ENCODE measurements at places on chromosomes 3 and 15.

DNA sequence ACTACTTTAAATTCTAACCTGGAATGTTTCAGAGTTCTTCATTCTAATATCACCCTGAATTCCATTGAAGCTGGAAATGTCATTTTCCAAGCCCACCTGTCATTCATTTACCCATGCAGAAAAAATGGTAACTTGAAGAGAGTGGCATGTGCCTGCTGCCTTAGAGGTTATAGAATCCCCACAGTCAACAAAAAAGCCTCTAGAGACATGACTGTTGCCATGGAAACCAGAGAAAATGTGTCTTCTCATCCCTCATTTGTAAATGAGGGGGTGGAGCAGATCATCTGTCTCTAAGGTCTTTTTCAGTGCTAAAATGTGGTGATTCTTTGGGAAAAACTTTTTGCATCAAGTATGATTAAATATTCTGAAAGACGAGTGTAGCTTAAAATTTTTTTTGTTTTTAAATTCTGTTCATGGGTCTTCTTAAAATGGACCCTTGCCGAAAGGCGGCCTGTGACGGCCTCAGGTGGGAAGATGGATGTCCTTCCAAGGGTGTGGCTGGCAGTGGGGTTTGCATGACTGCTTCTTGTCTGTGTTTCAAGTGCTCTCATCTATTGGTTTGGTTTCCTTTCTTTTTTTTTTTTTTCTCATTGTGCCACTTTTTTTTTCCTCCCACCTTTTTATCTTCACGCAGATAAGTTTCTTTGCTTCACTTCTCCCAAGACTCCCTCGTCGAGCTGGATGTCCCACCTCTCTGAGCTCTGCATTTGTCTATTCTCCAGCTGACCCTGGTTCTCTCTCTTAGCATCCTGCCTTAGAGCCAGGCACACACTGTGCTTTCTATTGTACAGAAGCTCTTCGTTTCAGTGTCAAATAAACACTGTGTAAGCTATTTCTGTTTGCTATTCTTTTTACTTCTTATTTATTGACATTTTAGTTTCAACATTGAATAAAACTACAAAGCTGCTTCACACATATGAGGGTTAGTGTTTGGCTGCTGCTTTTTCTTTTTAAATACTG is 23.0 kb downstream of the TPM1 start:
- DNase-seq: peak; percentile 59

DNA sequence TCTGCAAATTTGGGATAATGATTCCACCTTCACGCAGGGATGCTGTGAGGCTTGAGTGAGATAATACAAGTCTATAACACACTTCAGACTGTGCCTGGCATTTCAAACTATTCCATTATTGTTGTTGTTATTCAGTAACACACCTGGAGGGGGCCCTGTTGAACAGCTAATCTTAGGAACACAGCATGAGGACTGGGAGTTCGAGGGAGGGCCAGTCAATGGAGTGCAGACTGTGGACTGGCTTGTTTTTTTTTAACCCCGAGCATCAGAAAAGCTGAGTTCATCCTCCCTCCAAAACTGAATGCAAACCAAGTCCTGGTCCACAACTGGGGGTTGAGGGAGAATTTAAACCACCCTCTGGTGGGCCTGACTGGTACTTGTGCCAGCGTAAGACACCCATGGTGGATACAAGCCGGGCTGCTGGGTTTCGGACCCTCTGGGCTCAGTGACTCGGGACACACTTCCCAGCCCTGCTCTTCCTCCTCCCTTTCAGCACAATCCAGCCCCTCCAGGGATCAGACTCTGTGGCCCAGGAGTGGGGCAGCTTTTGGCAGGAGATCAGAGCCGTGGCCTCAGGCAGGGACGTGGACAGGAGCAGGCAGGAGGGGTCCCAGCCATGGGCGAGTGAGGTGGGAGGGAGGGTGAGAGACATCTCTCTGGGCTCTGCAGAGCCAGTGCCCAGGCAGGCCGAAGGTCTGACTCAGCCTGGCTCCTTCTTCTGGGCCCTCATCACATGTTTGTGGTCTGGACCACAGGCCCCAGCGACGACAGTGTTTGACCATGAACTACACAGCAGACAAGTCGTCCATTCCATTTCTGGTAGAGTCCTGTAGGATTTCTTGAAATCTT is 36.3 kb upstream of the MEX3B start:
- peak; percentile 60 for DNase-seq

DNA sequence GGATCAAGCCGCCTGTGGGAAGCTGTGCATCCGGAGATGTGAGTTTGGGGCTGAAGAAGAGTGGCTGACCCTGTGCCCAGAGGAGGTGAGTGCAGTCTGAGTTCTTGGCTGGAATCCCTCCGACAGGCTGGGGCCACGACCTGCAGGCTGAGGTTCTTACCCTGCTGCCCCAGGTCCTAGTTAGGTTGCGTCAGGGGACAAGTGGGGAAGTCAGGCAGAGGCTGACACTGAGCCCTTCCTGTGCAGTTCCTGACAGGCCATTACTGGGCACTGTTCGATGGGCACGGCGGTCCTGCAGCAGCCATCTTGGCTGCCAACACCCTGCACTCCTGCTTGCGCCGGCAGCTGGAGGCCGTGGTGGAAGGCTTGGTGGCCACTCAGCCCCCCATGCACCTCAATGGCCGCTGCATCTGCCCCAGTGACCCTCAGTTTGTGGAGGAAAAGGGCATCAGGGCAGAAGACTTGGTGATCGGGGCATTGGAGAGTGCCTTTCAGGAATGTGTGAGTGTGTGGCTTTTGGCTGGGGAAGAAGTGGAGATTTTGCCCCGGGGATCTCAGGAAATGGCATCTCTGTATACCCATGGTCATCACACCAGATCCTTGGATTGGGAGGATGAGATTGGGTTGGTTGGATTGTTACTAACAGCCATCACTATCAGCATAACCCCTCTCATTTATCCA is 1.3 kb downstream of the PPM1M start:
- DNase-seq: peak; percentile 38

- DNase-seq: peak; percentile 58
Measured at GRCh38 chr3:58025837-58026569, 17.8 kb downstream of the FLNB start.

DNA sequence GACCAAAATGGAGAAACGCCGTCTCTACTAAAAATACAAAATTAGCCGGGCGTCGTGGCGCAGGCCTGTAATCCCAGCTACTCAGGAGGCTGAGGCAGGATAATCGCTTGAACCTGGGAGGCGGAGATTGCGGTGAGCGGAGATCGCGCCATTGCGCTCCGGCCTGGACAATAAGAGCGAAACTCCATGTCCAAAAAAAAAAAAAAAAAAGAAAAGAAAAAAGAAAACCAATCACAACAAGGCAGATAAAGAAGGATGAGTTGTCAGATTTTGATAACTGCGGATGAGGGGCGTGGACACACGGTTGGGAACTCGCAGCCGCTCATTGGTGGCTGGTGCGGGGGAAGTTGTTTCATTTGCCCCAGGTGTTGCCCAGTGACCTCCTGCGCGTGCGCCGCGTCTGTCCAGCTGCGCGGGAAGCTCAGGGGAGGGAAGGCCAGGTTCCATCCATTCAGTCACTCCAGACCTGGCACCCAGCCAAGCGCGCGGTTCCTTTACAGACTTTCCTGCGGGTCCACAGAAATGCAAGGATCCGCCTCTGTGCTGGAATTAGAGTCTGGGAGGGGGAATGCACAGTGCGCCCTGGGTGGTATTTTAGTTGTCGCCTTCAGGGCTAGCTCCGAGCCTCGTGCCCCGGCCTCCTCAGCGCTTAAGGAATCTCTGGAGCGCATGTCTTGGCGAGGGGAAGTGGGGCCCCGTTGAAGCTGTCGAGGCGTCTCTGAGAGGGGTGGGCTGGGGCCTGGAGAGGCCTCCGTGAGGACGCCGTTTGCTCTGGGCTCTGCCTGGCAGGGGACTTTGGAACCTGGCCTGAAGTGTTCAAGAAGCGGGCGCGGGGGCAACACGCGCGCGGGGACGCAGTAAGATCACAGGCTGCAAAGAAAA is 708 bp upstream of the GCHFR start:
- DNase-seq: peak; percentile 66

DNA sequence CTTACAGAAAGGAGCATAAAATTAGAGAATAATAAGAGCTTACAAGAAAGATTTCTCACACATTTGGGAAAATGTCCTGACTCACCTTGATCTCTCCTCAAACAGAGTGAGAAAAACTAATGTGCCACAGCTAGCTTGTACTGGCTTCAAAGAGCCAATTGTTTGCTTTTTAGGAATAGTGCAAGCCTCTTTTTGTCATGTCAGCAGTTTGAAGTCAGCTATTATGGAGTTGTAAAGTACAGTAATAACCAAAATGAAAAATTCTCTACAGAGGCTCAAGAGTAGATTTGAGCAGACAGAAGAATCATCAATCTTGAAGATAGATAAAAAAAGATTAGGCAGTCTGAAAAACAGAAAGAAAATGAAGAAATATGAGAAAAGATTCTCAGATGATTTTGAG is 313.4 kb upstream of the GPR149 start:
- no peak for DNase-seq

- no peak for DNase-seq
Measured at GRCh38 chr15:25238716-25239470, 199.9 kb downstream of the UBE3A start.

DNA sequence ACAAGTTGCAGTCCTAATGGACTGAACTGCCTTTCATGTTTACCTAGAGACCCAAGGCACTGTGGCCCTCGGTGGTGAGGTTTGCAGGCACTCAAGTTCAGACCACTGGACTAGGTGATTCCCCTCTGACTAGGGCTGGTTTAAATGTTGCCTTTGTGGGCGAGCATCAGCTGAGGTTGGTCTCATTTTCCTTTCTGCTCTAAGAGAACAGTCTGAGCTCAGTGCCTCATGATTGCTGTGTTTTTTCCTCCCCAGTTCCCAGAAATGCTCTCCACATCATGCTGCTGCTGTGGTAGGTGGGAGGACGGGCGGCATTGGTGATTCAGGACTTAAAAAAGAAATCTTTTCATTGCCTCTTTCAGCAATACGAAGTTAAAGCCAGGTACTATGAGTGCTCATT is 237.2 kb downstream of the MBNL1 start:
- no peak for DNase-seq

DNA sequence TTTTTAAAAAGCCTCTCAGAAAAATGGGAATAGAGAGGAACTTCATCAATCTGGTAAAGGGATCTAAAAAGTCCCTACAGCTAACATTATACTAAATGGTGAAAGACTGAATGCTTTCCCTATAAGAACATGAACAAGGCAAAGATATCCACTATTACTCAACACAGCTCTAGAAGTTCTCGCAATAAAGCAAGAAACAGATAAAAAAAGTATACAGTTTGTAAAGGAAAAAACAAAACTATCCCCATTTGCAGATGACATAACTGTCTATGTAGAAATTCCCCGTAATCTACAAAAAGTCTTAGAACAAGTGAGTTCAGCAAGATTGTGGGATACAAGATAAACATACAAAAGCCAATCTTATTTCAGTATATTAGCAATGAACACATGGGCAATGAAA is 15.4 kb downstream of the EDC3 start:
- DNase-seq: peak; percentile 9

GRCh38 chr3:130626049-130626448 is 109.1 kb downstream of the COL6A6 start:
- DNase-seq: no peak

GRCh38 chr3:12424635-12425319 is 59.5 kb upstream of the TSEN2 start:
- peak; percentile 69 for DNase-seq

- DNase-seq: no peak
Measured at GRCh38 chr3:133383175-133383574, 16.7 kb upstream of the BFSP2 start.

DNA sequence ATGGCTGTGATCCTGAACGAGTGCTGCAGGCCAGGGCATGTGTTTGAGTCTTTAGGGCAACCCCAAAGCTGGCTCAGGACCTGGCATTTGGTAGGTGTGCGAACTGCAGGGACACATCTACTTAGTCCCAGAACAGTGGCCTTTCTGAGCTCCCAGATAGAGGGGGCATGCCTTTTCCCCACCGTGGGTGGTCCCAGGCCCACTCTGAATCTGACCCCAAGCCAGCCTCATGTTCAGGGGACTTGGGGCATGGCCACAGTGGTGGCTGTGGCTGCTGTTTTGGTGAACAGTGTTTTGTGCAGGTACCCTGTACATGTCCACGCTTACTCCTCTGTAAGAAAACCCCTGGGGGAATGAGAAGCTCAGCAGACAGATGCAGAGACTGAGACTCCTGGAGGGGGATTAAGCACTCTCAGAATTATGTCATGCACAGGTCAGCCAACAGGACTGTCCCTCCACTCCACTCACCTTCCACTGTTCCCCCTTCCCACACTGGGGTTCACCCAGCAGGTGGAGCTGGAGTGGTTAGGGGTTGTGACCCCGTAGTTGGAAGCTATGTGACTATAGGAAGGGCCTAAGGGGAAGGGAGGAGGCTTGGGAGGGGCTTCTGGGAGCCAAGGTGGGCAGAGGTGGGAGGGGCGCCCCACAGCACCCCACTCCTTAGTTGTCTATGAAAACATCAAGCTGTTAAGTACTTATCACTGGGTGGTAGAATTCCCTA is 16.4 kb downstream of the ESYT3 start:
- DNase-seq: no peak

GRCh38 chr3:60080648-60081047 is 1030.8 kb upstream of the CFAP20DC start:
- DNase-seq: no peak
